ENCODE measurements at places on chromosomes 16 and 17.

GRCh38 chr16:52545898-52546266 is 1.1 kb downstream of the TOX3 start:
- no peak for DNase-seq

DNA sequence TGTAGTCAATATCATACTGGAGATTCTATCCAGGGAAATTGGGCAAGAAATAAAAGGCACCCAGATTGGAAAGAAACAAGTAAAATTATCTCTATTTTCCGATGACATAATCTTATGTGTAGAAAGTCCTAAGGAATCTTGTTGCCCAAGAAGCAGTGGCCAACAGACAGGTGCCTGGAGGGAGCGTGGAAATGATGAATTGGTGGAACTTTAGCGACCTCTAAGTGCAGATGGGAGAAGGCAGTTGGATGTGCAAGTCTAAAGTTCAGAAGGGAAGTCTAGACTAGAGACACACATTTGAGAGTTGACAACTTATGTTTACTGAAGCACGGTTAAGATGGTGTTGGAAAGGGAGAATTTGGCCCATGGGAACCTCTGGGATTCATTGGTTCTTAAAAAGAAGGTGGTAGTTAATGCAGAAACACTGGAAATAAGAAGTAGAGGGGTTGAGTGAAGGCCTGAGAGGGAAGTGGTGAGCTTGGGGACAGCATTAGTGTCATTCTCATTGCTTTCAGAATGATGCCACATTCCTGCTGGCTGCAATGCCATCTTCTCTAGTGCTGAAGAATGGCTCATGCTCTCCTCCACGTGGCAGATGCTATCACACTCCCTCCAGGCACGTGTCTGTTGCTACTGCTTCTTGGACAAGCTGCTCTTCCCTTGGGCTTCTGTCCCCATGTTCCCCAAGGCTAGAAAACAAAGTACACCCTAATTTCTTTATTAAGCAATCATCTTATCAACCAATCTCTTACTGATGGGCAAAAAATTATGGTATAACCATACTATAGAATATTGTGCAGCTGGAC is 24.0 kb downstream of the TAT start:
- no peak for DNase-seq

GRCh38 chr17:64182325-64183012 is 52.5 kb upstream of the ERN1 start:
- no peak for DNase-seq

- no peak for DNase-seq
Observed at GRCh38 chr16:17302620-17303019, 168.1 kb downstream of the XYLT1 start.

- no peak for DNase-seq
Observed at GRCh38 chr17:28478712-28479615, 5.5 kb downstream of the SLC13A2 start.

DNA sequence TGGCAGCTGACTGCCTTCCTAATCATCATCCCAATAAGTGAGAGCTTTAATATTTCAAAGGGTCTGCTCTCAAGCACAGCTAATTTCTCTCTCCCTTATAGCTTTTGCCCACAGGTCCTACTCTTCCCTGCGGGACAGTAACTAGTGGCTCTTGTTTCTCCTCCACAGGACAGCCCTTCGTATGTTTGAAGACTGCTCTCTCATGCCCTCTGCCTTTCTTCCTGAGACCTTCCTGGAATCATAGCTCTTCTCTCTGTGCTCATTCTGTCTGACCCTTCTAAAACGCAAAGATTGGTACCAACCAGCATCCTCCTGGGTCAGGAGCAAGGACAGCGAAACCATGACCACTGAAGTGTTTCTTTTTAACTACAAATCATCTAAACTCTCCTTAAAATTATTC is 168.9 kb downstream of the GRIN2A start:
- no peak for DNase-seq

DNA sequence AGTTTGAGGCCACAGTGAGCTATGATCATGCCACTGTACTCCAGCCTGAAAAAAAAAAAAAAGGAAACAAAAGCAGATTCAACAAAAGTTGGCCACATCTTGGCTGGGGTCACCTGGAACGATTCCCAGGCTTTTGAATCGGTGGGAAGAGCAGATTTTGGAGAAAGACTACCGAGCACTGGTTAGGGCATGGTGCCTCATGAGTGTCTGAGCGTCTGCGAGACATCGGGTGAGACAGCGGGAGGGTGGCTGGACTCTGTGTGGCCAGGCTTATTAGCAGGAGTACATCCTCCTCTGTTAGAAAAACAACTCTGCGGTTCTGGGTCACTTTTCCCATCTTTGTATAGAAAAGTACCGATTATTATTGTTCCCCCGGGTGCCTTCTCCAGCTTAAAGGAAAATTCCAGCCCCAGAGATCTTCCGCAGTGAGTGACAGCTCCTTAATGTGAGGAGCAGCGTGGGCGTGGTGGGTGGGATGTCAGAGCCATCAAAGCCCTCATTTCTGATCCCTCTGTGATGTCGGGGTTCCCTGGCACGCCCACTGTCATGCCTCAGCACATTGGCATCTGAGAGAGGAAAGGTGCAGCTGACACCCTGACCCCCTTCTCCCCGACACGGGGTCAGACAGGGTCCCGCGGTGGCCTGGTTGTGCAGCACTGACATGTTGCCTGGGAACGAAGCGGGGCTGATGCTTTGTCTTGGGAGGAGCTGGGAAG is 6.9 kb downstream of the RGS9 start:
- no peak for DNase-seq

DNA sequence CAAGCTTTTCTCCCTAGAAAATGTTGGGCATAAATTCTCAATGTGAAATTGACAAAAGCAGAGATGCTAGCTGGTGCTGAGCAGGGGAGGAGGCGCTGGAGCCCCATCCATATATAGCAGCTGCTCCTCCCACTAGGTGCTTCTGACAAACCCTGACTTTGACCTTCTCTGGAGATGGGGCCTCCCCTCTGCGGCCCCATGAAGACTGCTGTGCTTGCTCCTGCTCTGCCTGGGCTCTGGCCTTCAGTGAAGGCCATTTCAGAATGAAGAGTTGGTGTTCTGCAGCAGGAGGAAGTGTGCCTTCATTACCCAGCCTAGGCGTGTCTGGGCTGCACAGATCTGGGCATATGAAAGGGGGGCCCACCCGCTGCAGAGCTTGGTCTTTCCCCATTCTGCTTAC is 29.7 kb downstream of the ASIC2 start:
- no peak for DNase-seq

DNA sequence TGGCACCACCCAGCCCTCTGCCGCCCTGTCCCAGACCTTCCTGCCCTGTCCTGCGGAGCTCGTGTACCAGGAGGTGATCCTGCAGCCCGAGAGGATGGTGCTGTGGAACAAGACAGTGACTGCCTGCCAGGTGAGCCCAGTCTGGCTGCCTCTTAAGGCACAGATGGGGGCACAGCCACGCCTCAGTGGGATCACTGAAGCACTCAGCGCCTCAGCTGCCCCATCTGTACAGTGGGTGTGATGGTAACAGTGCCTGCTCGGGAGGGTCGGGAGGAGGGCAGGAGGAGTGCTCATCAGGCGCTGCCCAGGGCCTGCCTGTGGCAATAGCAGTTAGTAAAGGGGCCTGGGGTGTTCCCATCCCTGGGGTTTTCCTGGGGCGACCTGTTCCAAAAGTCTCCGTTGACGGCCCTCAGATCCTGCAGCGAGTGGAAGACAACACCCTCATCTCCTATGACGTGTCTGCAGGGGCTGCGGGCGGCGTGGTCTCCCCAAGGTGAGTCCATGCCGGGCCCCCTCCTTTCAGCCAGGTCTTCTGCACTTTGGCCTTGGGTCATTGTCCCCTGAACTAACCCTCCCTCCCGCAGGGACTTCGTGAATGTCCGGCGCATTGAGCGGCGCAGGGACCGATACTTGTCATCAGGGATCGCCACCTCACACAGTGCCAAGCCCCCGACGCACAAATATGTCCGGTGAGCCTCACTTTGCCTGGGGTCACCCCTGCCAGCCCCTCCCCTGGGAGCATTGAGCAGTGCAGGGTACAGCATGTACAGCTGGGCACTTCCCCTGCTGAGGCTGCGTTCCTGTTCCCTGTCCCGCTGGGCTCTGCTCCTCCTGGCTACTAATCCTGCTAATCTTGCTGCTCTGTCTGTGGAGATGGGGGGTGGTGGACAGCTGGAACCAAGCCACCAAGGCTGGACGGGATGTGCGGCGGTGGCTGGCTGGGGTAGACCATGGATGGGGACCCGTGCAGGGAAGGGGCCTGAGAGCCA is 4.5 kb upstream of the TCAP start:
- DNase-seq: no peak

DNA sequence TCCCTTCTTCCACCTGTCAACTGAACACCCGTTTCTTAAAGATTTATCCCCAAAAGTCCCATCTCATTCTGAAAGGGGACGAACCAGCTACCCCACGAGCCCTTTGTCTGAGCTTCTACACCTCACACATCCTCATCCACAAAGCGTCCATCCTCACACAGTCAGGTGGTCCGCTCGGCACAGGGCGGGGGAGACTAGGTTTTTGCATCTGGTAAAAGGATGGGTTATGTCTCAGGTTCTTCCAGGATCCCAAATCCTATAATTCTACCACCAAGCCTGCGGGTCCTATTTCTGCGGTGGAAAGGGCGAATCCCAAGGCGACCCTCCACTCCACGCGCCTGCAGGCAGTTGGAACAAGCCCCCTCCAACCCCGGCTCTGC is 458 bp downstream of the GFOD2 start:
- no peak for DNase-seq

GRCh38 chr17:72422204-72422504 is 301.3 kb downstream of the SOX9 start:
- DNase-seq: no peak

GRCh38 chr16:58384437-58385055 is 7.7 kb upstream of the GINS3 start:
- peak; percentile 65 for DNase-seq

DNA sequence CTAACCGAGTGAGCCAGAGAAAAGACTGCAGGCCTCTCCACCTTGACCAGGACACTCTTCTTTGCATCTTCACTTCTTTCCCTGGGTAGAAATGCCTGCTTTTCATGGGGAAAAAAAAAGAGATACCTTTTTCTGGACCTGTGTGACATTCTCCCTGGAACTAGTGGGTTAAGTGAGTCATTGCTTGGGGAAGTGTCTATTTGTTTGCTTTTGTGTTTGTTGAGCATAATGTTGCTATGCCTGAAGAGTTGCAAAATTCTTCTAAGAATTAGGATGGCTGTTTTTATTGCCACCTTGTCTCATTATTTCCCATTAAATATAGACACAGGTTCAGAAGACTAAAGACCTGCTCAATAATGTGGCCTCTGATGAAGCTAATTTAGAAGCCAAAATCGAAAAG is 18.8 kb downstream of the CLUAP1 start:
- no peak for DNase-seq

GRCh38 chr17:28327031-28327607 is 8.1 kb downstream of the TMEM97 start:
- DNase-seq: no peak

- no peak for DNase-seq
Observed at GRCh38 chr17:49783071-49783715, 5.3 kb upstream of the KAT7 start.

All from SIG-M5 (cell line).